ENCODE measurements at places on chromosomes 2 and 18.
A peak's percentile ranks its signal among the peaks of the same experiment; 100 is the strongest.

DNA sequence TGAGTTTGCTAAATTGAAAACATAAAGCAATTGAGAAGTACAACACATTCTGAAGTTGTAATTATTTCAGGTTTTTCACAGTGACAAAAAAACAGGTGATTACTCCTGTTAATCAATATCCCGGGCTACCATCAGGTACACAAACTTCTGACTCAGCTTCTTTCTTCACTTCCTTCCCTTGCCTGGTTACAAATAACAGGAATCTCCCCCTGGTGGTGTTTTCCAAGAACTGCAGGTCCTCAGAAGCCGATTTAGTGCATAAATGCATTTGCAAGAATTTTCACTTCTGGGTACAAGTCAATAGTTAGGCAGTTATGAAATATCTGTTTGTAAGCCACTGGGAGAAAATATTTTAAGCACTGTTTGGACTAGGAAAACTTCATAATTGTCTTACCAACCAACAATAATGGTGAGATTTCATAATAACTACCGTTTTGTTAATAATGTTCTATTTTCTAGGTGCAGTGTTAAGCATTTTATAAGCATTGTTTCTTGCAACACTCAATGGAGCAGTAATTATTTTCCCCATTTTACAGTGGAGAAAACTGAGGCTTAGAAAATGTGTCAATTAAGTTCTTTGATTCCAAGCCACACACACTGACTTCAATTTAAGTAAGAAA lies 12.4 kb upstream of the GMCL1 start:
- DNase-seq, result peak; percentile 56

DNA sequence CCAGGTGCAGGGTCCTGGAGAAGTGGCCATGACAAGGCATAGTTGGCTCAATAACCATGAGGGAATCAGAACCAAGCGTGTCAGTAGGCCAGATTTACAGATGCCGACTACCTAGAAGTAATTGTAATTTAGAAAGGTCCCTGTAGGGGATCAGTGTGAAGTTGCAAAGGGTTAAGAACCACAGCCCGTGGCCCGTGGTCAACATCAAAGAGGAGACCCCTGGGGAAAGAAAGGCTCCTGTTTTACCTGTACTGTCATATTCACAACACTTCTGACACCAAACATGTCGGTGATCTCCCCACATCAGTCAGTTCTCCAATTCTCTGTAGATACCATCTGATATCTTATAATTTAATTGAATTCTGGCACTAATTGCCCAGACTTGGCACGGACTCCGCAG lies 31.0 kb downstream of the SP100 start:
- no peak for DNase-seq

DNA sequence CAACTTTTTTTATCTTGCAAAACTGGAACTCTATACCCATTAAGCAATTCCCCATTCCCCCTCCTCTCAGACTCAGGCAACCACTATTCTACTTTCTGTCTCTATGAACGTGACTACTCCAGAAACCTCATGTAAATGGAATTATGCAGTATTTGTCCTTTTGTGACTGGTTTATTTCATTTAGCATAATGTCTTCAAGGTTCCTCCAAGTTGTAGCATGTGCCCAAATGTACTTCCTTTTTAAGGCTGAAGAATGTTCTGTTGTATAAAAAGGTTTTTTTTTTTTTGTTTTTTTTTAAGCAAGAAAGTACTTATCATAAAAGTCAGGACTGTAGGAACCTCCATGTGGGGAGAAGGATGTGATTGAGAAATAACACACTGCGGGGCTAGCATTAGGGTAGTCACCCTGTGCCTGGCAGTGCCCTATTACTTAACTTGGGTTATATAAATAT lies 262.9 kb upstream of the FBXO11 start:
- no peak for DNase-seq

GRCh38 chr2:86518481-86518880 lies 44.8 kb downstream of the CHMP3 start:
- DNase-seq, result no peak

- no peak for DNase-seq
These were observed 48.8 kb downstream of the THUMPD2 start for GRCh38 chr2:39730276-39730675.

- DNase-seq, result no peak
These were observed 15.0 kb downstream of the RND3 start for GRCh38 chr2:150472511-150472899.

- no peak for DNase-seq
These were observed 177.9 kb upstream of the NABP1 start for GRCh38 chr2:191499874-191500565.

DNA sequence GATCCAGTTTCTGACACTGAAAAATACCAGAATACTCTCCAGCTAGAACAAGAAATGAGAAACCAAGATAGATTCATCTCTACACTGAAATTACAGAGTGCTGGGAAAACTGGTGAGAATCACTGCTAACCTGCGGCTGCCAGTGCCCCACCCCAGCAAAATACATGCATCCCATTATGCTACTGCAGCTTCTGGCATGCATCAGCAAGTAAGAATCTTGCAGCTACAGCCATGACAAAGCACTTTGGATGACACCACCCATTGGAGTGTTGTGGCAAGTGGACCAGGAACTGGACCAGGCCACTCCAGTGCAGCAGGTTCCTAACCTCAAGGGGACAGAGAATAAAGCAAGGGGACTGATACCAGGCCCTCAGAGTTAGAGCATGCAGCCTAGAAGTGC lies 378.8 kb upstream of the ETAA1 start:
- DNase-seq, result no peak

DNA sequence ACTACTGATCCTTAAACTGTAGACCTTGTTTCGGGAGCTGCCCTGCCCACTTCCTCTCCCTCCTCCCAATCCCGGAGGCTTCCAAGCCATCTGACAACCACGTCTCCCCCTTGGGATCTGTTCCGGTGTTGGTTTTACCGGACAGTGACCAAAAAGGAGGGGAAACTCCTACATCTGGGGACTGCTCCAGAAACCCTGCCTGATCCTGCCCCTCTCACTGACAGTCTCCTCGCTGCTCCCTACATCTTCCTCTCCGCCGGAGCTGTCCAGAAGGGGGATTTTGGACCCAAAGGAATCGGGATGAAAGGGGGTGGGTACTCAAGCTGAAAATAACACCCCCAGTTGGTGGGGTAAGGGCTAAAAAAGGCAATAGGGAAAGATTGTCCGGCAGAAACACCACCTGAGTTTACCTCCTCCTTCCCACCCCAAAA lies 1.5 kb downstream of the INO80D start:
- no peak for DNase-seq

- no peak for DNase-seq
These were observed 78.5 kb downstream of the MDH1 start for GRCh38 chr2:63667132-63667700.

GRCh38 chr2:37523814-37524362 lies 147.6 kb downstream of the CDC42EP3 start:
- DNase-seq, result no peak

GRCh38 chr2:113846429-113846828 lies 43.5 kb upstream of the ACTR3 start:
- DNase-seq, result no peak

DNA sequence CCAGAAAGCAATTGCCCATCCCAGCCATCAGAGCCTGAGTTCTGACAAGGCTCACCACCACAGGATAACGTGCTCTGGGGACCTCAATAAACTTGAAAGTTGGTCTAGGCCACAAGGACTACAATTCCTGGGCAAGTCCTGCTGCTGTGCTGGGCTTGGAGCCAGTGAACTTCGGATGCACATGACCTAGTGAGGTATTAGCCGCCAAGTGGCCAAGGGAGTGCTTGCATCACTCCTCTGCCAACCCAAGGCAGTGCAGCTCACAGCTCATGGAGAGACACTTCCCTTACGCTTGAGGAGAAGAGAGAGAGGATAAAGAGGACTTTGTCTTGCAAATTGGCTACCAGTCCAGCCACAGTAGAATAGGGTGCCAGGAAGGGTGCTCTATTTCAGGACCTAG lies 219.6 kb downstream of the MBD2 start:
- no peak for DNase-seq

GRCh38 chr2:65379721-65380171 lies 52.7 kb downstream of the SPRED2 start:
- DNase-seq, result no peak

DNA sequence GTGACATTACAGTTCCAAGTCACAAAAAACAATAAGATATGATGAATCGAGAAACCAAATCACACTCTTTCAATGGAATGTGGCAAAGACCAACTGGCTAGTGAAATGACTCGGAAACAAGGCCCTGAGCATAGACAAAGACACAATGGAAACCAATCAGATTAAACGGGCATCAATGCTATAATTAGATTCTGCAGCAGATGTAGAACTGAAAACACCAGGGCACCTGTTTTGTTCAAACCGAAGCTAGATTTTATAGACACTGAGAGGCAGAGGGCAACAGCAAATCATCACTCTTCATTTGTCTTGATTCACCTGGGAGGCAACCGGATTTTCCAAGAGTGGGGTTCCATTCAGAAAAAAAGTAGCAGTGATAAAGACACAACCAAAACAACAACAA lies 92.8 kb upstream of the BARD1 start:
- no peak for DNase-seq

DNA sequence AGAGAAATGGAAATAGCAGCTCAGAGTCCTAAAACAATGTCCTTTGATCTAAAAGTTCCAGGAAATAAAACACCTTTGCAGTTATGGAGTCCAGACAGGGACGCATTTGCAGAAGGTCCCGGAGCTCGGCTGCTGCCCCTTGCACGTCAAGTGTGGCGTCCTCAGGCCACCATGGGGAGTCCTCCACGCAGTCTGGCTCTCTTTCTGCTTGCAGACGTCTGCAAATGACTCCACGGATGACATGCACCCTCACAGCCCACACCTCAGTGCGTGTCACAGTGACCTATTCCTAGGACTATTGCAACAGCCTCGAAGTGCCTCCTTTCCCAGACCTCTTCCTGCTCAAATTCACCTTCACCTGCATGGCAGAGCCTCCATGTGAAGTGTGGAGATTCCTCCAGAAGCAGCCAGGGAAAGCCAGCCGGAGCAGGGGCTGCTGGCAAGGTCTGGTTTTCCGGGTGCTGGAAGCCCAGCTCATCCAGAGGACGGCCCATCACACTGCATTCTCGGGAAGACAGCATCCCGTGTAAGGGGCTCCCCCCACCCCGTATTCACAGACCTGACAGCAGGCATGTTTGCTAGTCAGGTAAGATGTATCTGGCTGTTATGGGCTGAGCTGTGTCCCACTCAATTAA lies 137.7 kb downstream of the ASB1 start:
- no peak for DNase-seq

- no peak for DNase-seq
These were observed 10.6 kb downstream of the SCN3A start for GRCh38 chr2:165193178-165193777.

DNA sequence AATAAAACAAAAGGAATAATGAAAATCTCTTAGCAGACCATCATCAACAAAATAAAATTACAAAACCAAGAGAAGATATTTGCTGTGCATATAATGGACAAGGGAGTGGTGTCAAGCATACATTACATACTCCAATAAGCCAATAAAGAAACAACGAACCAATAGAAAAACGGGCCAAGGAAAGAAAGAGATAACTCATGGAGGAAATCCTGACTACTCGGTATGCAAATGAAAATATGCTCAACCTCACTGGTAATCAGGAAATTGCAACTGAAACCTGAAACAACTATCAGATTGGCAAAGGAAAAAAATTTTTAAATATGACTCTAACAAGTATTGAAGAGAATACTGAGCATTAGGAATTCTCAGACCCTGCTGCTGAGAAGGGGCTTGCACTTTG lies 84.7 kb downstream of the BCL2 start:
- no peak for DNase-seq

DNA sequence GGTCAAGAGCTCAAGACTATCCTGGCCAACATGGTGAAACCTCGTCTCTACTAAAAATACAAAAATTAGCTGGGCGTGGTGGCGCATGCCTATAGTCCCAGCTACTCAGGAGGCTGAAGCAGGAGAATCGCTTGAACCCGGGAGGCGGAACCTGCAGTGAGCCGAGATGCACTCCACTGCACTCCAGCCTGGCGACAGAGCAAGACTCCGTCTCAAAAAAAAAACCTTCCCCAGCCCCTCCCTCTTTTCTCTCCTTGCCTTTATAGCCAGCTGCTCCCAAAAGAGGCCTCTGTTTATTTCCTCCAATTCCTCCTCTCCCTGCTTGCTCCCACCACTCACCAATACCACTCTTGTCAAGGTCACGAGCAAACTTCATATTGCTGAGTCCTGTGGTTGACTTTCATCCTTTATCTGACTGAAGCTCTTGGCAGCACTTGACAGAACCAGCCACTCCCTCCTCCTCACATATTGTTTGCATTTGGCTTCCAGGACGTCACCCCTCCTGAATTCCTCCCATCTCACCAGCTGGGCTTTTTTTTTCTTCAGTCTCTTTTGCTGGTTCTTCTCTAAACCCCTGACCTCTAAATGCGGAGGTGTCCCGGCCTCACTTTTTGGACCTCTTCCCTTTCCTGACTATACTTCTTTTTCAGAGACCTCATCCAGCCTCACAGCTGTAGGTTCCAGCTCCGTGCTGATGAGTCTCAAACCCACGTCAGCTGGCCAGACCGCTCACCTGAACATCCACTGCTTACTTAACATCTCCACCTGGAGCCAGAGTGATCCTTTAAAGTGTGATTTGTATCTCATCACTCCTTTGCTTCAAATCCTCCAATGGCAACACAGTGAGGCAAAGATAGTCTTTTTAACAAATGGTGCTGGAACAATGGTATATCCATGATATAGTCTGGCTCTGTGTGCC lies 84.6 kb upstream of the CAB39 start:
- DNase-seq, result no peak

DNA sequence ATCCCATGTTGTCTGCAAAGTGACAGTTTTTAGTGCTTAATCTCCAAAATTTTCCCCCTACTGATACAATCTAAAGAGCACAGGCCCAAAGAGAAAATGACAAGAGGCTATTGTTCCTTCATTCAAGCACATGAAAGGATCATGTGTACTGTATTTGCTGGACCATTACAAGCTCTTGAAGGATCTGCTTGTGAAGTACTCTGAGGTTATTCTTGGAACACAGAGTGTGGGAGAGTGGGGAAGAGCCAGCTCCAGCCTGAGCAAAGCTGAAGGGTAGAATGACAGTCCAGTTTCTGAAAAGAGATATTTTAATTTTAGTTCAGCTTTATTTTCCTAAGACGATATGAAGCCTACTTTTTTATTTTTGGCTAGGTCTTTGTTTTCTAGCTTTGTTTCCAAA lies 112.2 kb downstream of the GALNT3 start:
- DNase-seq, result no peak

DNA sequence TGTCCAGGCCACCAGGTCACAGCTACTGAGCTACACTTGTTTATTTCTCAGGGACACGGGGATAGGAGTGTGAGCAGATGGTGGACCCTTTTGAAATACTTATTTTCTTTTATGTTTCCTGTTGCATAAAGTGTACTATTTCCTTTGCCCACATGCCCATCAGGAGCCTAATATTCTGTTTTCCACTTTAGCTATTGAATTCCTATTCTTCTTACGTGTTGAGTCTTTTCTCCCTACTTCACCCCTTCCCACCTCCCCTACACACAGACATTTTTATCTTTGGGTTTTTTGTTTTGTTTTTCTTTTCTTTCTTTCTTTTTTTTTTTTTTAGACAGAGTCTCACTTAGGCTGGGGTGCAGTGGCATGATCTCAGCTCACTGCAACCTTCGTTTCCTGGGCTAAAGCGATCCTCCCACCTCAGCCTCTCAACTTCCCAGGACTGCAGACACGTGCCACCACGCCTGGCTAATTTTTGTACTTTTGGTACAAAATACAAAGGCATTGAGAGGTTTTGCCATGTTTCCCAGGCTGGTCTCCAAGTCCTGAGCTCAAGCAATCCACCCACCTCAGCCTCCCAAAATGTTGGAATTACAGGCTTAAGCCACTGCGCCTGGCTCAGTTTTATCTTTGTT lies 5.2 kb upstream of the GPR55 start:
- DNase-seq, result no peak

GRCh38 chr18:72700961-72701710 lies 157.0 kb upstream of the CBLN2 start:
- no peak for DNase-seq

- DNase-seq, result no peak
These were observed 72.4 kb upstream of the KIF5C start for GRCh38 chr2:148802448-148803220.

Measured in stimulated activated CD4-positive, alpha-beta T cell treated with anti-CD3 and anti-CD28 coated beads, TNF-alpha, amount 100 ng/mL, for 24 hours (primary cell).